Ovary (tissue), 10 donors: ENCODE measurements at places on chromosomes 7 and 10. TPM values are rescaled to one million over a fixed set of nuclear protein-coding genes. Genes with fewer than 3 reads are reported as not detected.

GRCh38 chr7:42348631-42349030, 111.6 kb upstream of the GLI3 start:
- H3K27ac ChIP-seq = no peak overlapping the region
- no peak for DNase-seq
- H3K27me3 ChIP-seq = no peaks in the 10 kb centered on the region
- H3K4me1 ChIP-seq = no peaks in the 10 kb centered on the region
- no peak overlapping the region for H3K4me3 ChIP-seq

Gene OR2A1
- total RNA-seq = 0.25 TPM

Gene GTPBP4
- total RNA-seq = 30.5 TPM

- no peak overlapping the region for H3K4me3 ChIP-seq
- peaks cover 13% of the 10 kb centered on the region for H3K4me1 ChIP-seq
- no peaks in the 10 kb centered on the region for H3K27me3 ChIP-seq
- no peak overlapping the region for H3K27ac ChIP-seq
Measured at GRCh38 chr10:103911021-103911459, 6.9 kb downstream of the STN1 start.

DNA sequence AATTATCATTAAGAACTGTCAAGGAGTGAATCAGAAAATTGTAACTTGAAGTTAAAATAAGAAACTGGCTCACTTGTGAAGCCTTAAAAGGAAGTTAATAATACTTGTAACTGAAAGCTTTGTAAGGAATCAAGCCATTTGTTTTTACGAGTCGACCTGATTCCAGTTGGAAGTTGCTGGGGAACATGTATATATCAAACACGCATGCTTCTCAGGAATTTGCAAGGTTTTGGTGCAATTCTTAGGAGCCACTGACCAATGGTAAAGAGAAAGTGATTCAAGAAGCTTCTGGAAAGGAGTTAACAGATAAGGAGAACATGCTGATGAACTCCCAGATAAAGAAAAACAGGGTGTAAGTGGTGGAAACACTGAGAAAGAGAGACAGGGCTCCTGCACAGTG, 56.4 kb downstream of the ETV1 start:
- H3K27me3 ChIP-seq = no peaks in the 10 kb centered on the region
- H3K27ac ChIP-seq = no peak overlapping the region
- no peaks in the 10 kb centered on the region for H3K36me3 ChIP-seq
- H3K4me3 ChIP-seq = no peak overlapping the region
